ENCODE measurements at places on chromosomes 2 and 18.

- DNase-seq, result no peak
Observed at GRCh38 chr2:66463206-66463755, 28.4 kb downstream of the MEIS1 start.

DNA sequence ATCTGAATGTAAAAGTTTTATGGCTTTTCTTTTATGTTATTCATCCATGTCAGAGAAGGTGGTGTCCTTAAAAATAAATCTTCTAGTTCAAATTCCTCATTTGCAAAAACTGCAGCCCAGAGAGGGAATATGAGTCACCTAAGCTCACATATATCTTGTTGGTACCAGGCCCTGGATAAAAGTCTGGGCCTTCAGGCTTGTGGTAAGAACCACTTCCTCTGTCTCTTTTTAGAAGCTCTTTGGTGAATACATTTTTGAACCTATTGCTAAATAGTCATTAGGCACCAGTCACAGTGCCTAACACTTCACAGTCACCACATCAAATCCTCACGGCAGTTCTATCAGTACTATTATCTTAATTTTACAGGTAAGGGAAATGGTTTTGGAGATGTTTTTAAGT, 199.2 kb downstream of the KCNS3 start:
- DNase-seq, result no peak

DNA sequence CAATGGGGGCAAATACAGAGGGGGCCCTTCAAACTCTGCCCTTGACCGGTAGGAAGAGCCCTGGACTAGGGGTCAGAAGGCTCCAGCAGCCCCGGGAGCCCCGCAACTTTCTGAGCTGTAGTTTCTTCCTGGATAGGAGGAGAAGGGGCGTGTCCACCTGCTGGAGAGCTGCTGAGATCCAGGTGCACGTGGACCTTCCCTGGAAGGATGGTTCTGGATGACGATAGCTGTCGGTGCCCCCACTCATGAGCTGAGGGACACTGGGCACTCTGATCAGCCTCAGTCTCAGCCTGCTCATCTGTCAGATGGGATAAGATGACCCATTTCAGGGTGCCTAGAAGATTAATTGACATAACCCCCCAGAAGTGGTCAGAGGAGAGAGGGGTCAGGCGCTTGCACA, 125.2 kb upstream of the HDAC4 start:
- no peak for DNase-seq

GRCh38 chr2:11073776-11074175, 81.5 kb upstream of the SLC66A3 start:
- no peak for DNase-seq

GRCh38 chr18:46385124-46385523, 271.9 kb downstream of the LOXHD1 start:
- DNase-seq, result no peak

DNA sequence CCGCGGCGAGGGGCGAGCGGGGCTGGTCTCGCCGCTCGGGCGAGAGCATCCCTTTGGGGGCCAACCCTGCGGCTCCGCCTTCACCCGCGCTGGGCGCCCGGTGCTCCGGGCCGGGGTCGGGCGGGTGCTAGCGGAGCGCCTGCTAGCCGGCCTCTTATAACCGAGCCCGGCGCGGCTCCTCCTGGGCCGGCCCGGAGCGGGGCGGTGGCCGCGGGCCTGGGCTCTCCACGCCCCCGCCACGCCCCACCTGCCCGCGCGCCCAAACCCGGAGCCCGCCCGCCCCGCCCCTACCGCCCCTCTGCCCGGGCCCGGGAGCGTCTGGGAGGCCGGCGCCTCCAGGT, at the start of gene FOXI3:
FOXI3 (minus strand) TSS at position 129 of the 341 bp plus-strand sequence. CDS start 158 bp downstream, outside the sequence.
- DNase-seq, result no peak

Measured in stimulated activated CD4-positive, alpha-beta T cell treated with anti-CD3 and anti-CD28 coated beads, Interleukin-1b, Interleukin-23, amount 100 ng/mL, for 1 hour (primary cell).